Right renal pelvis (tissue), 4 donors: ENCODE measurements at places on chromosomes 4 and X.

- no peak for DNase-seq
Measured at GRCh38 chrX:3963980-3964379, 250.5 kb upstream of the PRKX start.

GRCh38 chr4:106893395-106893881, 142.7 kb downstream of the DKK2 start:
- no peak for DNase-seq

GRCh38 chrX:155968326-155968661, 29.2 kb upstream of the IL9R start:
- DNase-seq = no peak

DNA sequence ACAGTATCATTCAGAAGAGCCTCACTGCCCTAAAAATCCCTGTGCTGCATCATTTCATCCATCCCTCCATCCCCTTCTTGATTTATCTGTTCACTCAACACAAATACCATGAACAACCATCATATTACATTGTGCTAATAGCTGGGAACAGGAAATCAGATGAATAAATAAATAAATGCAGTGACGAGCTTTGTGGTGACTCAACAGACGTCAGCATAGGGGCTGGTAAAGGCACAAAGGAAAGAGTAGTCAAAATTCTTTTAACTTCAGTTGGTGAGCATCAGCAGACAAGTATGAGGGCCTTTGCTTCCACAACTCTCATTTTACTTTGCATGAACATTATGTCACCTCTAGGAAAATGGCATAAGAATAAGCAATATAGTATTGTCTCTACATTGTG, 65.5 kb downstream of the EDNRA start:
- no peak for DNase-seq

DNA sequence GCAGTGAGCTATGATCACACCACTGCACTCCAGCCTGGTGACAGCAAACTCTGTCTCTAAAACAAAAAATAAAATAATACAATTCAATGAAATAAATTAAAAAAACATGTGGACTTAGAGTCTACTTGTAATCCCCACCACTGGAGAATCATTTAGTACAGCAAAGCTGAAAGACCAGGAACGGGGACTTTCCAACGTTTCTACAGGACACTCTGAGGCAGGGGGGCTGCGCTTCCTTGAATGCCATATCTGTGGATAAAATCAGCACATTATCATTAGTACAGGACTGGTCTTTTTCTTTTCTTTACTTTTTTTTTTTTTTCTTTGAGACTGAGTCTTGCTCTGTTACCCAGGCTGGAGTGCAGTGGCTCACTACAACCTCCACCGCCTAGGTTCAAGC, 124.8 kb downstream of the MXRA5 start:
- DNase-seq = no peak

- no peak for DNase-seq
Measured at GRCh38 chr4:70713453-70714078, 8.2 kb upstream of the RUFY3 start.

DNA sequence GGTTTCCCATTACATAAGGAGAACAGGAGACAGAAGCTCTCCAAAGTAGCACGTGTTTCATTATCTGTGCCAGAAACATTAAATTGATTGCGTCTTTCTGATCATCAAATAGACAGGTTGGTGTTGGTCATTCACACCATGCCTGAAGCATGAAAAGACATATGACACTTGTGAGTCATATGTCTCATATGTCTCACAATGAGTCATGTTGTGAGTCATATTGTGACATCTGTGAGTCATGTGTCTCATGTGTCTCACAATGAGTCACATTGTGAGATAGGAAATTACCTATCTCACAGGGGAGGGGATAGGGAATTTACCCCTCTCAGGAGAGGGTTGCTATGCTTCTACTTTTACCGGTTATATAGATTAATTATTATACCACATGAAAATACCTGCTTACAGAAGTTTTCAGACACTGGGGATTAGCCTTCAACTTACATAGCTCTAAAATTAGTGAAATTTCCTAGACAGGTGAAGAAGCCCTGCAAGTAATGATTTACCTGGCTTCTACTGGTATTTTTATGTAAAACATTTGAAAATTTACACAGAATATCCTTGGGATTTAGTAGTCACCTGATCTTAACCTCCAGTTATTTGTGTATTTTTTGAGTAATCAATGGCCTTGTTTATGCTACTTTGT, 80.8 kb downstream of the NPFFR2 start:
- no peak for DNase-seq

DNA sequence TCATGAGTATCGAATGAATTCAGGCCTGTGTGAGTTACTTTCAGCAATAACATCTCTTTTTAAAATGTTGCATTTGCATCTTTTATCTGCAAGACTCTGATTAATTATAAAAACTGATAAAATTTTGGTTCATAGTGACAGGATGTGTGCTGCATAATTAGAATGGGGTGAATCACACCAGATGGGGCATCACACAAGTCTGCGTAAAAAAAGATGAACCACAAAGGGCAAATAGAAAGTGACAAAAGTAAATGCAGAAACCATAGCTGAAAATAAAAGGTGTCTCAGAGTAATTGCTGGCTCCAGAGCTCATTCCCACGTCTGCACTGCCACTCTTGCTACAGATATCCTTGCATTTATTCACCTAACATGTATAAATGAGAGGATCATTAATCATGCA, 131.1 kb downstream of the HS3ST1 start:
- DNase-seq = no peak

GRCh38 chrX:136166221-136166855, 19.0 kb downstream of the FHL1 start:
- DNase-seq = no peak

GRCh38 chr4:4647041-4647440, 105.2 kb upstream of the STX18 start:
- no peak for DNase-seq

DNA sequence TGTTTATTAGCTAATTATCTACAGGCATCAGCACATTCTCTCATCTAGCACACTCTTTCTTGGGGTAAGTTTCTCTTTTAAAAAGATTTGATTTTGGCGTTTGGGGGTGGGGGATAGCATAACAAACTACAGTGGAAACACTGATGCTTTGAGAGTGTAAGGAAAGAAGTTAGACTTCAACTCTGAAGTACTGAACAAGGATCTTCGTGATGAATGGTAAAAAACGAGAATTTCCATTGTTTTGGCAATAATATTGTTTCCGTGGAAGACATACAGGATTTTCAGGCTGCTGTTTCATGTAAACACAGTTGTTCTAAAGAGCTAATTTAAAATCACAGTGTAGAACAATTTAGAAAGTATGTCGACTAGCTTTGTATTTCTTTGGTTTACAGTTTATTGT, 451 bp downstream of the LPAR4 start:
- no peak for DNase-seq

DNA sequence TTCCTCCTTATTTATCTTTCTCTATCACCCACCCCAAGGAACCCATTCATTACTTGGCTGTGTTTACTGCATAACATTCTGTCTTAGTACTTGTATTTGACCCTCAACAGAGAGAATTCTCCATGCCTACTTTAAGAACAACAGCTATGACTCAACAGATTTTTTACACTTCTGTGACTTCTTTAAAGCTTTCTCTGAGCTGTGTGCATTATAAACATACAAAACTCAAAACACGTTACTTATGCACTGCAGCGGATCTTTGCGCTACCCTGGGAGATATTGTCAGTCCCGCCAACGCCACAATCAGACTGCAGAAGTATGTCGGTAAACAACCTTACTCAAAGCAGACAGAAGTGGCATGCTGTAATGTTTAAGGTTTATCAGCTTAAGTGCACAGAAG, 35.1 kb downstream of the PRKX start:
- DNase-seq = no peak

- DNase-seq = no peak
Measured at GRCh38 chrX:47327902-47328301, 42.5 kb upstream of the ZNF157 start.

GRCh38 chr4:145019346-145019745, 78.7 kb downstream of the ANAPC10 start:
- DNase-seq = no peak

DNA sequence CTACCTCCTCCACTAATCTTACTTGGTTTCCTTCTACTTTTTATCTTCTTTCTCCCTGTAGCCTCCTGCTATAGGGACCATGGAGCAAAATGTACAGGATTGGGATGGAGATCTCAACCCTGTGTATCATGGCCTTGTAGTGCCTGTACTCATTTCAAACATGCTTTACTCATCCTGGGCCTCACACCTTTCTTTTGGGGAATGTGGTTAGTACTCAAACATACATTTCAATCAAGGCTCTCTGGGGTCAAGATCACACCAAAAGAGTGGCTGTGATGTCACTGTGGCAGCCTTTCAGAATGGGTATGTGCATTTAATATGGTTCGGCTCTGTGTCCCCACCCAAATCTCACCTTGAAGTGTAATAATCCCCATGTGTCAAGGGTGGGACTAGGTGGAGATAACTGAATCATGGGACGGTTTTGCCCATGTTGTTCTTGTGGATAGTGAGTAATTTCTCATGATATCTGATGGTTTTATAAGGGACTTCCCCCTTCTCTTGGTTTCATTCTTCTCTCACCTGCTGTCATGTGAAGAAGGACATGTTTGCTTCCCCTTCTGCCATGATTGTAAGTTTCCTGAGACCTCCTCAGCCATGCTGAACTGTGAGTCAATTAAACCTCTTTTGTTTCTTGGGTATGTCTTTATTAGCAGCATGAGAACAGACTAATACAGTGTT, 205.1 kb downstream of the RASL11B start:
- no peak for DNase-seq

GRCh38 chrX:155899366-155899765, 18.2 kb downstream of the VAMP7 start:
- no peak for DNase-seq

- DNase-seq = no peak
Measured at GRCh38 chrX:39602195-39602594, 495.6 kb downstream of the BCOR start.

- no peak for DNase-seq
Measured at GRCh38 chr4:7818399-7818911, 121.2 kb downstream of the AFAP1 start.

DNA sequence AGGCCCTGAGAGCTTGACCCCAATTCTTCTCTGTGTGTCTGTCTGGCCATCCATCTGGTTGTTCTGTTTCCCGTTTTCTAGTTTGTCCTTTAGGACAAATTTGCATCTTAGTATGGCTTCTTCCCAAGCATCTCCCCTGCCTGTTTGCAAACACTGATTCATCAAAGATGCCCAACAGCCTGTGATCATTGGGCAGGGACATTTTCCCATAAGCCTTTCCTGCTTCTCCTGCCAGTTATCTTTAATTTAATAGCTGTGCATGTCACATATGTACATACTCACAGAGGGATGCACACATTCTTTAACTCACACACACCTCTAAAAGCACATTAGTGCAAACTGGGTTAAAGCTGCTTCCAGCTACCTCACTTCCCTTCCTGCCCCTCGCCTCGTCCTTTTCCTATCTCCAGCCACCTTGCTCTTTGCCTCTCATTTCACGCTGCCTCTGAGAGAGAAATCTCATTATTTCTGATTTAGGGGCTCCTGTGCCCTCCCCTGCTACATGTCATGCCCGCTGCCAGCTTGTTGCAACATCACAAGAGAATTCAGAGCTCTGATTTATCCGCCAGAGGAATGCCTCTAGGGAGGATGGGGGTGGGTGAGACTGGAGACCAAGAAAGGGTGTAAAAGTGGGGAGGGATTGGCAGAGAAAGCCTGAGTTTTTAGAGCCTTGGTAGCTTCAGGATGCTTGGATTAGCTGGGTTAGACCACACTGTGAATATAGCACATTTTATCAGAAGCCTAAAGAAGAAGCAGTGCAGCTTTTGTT, 100.6 kb downstream of the NHS start:
- DNase-seq = no peak

DNA sequence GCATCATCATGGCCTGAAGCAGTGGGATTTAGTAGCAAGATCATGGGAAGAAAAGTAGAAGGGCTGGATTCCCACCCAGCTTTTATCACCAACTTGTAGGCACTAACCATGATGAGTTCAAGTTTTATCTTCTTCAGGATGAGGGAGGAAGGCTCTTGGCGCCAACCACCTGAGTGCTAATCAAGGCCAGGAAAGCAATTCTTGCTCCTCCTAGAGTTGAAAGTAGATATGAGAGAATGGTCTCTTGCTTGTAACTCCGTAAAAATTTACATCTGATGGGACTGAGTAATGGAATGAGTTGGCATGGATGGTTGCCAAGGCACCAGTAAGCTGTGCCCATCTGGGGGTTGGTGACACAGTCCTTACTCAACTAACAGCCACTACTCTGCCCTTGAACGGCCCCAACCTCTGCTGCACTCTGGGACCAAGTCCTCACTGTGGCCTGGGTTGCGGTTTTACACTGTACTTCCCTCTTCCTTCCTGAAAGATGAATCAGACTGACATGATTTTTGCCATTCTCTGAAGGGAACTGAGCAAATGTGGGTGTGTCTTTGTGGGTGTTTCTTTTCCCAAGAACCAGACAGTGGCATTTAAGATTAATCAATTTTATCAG, 39.4 kb upstream of the NDP start:
- no peak for DNase-seq

DNA sequence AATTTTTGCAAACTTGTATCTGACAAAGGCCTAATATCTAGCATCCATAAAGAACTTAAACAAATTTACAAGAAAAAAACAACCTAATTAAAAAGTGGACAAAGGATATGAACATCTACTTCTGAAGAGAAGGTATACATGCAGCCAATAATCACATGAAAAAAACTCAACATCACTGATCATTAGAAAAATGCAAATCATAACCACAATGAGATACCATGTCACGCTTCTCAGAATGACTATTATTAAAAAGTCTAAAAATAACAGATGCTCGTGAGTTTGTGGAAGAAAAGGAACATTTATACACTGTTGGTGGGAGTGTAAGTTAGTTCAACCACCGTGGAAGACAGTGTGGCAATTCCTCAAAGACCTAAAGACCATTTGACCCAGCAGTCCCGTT, 24.0 kb downstream of the CEP44 start:
- DNase-seq = no peak

DNA sequence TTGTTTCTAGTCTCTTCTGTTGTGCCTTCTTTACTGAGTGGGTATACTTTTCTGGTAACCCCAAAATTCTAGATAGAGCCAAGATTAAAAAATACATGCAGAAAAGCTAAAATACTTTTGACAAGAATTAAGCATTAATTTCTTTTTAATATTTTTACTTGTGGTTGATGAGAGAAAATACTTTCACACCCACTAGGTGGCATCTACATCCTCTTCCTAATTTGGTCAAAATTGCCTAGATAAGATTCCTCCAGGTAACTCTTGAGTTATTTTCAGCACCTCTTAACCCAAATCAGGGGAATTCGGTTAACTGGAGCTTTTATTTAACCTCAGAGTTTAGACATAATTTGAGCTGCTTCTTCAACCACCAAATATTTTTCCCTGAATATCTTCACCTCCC, 28.4 kb upstream of the COX7B2 start:
- no peak for DNase-seq

DNA sequence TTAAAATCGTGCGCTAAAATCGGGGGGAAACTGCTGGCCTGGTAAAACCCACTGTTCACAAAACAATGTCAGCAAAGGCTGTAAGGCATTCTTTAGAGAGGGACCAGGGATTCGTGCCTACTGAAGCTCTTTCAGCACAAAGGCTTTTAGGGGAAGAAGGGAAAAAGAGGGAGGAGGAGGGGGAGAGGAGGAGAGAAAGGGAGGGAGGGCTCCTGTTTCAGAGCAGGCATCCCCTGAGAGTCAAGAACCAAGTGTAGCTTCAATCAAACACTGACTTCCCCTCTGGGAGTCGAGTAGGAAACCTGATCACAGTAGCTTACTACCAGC, 9.5 kb downstream of the BCOR start:
- no peak for DNase-seq

- no peak for DNase-seq
Measured at GRCh38 chr4:139606579-139607501, 50.8 kb upstream of the SETD7 start.

GRCh38 chr4:112287258-112287989, 1.7 kb upstream of the TIFA start:
- DNase-seq = no peak

GRCh38 chr4:8688041-8688907, 95.7 kb downstream of the CPZ start:
- no peak for DNase-seq
